A549 treated with CpdA at 1 μM for 4 hours (cell line): ENCODE measurements at places on chromosomes 13 and 19. TPM values are rescaled to one million over a fixed set of nuclear protein-coding genes. Genes with fewer than 3 reads are reported as not detected.

The ZNF440 gene
- 0.04 to 0.22 TPM (median 0.07 TPM) in 3 of 5 replicates, not detected in the others for total RNA-seq

The LACC1 gene
- 2.3 to 3.6 TPM (median 2.5 TPM) in 5 replicates for total RNA-seq

The MCEMP1 gene
- not detected in 5 replicates for total RNA-seq

The MFSD12 gene
- 127 to 180 TPM (median 171 TPM) in 5 replicates for total RNA-seq
